ENCODE measurements at places on chromosomes 12 and 14. TPM values are rescaled to one million over a fixed set of nuclear protein-coding genes. Genes with fewer than 3 reads are reported as not detected.

PSMA3 gene
- 194 TPM for total RNA-seq

PARP11 gene
- total RNA-seq, result 39.5 TPM

TTC7B gene
- total RNA-seq, result 10.7 TPM

PLA2G1B gene
- total RNA-seq, result not detected

KCNK13 gene
- not detected for total RNA-seq

GALNT16 gene
- total RNA-seq, result 0.21 TPM

DYNLL1 gene
- 119 TPM for total RNA-seq

KRT4 gene
- total RNA-seq, result 0.10 TPM

ITGA7 gene
- total RNA-seq, result 8.9 TPM

PLXNC1 gene
- total RNA-seq, result 14.1 TPM

ACSS3 gene
- total RNA-seq, result not detected

CYP27B1 gene
- 14.7 TPM for total RNA-seq

PCED1B gene
- total RNA-seq, result 91.8 TPM

KRT7 gene
- 25.4 TPM for total RNA-seq

LPCAT3 gene
- total RNA-seq, result 29.0 TPM

APOF gene
- total RNA-seq, result 0.28 TPM

ADAM20 gene
- total RNA-seq, result 1.2 TPM

Measured in activated T-cell treated with anti-CD3 and anti-CD28 coated beads, Interleukin-2, amount 50 U/mL, for 72 hours (primary cell).